Suppressor macrophage treated with lipopolysaccharide for 4 hours (primary cell): ENCODE measurements at places on chromosomes 2 and 18.

DNA sequence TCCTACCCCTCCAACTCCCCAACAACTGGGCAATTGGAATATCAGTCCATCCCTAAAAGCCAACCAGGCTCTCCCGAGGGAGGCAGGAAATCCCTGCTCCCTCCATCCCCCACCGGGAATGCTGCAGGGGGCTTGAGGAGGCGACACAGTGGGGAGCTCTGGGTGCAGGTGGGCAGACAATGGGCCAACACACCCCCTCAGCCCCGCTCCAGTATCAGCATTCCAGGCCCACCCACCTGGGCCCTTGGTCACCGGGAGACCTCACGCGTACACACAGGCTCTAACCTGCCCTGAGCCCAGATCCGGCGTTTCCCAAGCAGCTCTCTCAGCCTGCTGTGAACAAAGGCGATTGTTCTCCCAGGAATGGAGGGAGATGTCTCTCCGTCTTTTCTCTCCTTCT, 37.6 kb upstream of the FZD7 start:
- DNase-seq: no peak

- no peak for DNase-seq
These were observed 2.4 kb downstream of the POU3F3 start for GRCh38 chr2:104856086-104856972.

GRCh38 chr2:135980434-135981079, 4.9 kb downstream of the DARS1 start:
- DNase-seq: no peak

GRCh38 chr2:148726228-148726627, 81.7 kb downstream of the EPC2 start:
- peak; percentile 27 for DNase-seq

GRCh38 chr2:124623560-124623959, 598.5 kb downstream of the CNTNAP5 start:
- no peak for DNase-seq

DNA sequence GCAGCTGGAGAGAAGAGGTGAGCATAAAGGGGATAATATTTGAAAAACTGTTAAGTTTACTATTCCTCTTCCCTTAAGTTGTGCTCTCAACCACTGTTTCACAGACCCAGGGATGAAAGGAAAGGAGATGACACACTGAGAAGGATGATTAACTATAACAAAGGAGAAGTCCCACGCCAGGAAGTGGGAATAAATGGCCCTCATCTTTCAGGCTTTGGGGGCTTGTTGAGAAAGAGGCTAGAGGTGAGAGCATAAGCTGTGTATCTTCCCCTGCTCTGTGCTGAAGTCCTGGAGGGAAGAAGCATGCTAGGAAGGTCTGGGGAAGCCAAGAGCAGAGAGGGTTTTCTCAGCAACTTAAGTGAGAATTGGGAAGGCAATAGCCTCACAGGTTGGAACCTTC, 399.1 kb upstream of the ATP5MC3 start:
- DNase-seq: peak; percentile 64
